ENCODE measurements at places on chromosomes 6 and 20. TPM values are rescaled to one million over a fixed set of nuclear protein-coding genes. Genes with fewer than 3 reads are reported as not detected.

Gene NT5E
- total RNA-seq: 7.2 TPM

Gene MCCD1
- not detected for total RNA-seq

Gene MLIP
- total RNA-seq: not detected

Gene TMEM200A
- 2.6 TPM for total RNA-seq

Gene ARMH2
- total RNA-seq: 1.8 TPM

Gene ID1
- 1.4 TPM for total RNA-seq

Gene GTSF1L
- not detected for total RNA-seq

Gene THBS2
- not detected for total RNA-seq

Gene KIAA0408
- 4.4 TPM for total RNA-seq

Gene SYNGAP1
- total RNA-seq: 42.9 TPM

Gene ENPP5
- 0.23 TPM for total RNA-seq

Gene SULF2
- total RNA-seq: 0.37 TPM

Gene ADGB
- not detected for total RNA-seq

Gene PI3
- total RNA-seq: not detected

Gene TFAP2D
- total RNA-seq: not detected

Gene SLCO4A1
- 54.2 TPM for total RNA-seq

Gene SIGLEC1
- total RNA-seq: not detected

Gene PRICKLE4
- total RNA-seq: not detected

Gene FOXQ1
- not detected for total RNA-seq

Gene HFE
- total RNA-seq: 3.5 TPM

Gene BMP7
- total RNA-seq: not detected

Gene PPP1R14C
- total RNA-seq: not detected

Gene C6orf47
- total RNA-seq: 20.2 TPM

Gene AK9
- 5.0 TPM for total RNA-seq

Gene FAM83C
- total RNA-seq: not detected

Gene TMEM74B
- 0.10 TPM for total RNA-seq

Gene HCRTR2
- not detected for total RNA-seq

Gene VWA7
- total RNA-seq: 5.4 TPM

Gene CST2
- not detected for total RNA-seq

Gene PEDS1
- total RNA-seq: 31.3 TPM

Gene DEFB126
- not detected for total RNA-seq

Gene RAMACL
- 0.32 TPM for total RNA-seq

Gene CCDC170
- total RNA-seq: not detected

Gene ATP9A
- total RNA-seq: 0.50 TPM

Gene FOXS1
- total RNA-seq: not detected

Gene SAMHD1
- 396 TPM for total RNA-seq

Gene ADTRP
- total RNA-seq: 2.4 TPM

Gene ZC2HC1B
- not detected for total RNA-seq

Gene PRDM13
- not detected for total RNA-seq

Gene TEAD3
- 0.07 TPM for total RNA-seq

Measured in activated CD4-positive, alpha-beta T cell treated with anti-CD3 and anti-CD28 coated beads, Interleukin-2, amount 10 ng/mL, durations not matched to agents 7 days and 5 days (primary cell).